Trophoblast cell (in vitro differentiated cells and primary cell): ENCODE measurements at places on chromosomes 2 and 18.

DNA sequence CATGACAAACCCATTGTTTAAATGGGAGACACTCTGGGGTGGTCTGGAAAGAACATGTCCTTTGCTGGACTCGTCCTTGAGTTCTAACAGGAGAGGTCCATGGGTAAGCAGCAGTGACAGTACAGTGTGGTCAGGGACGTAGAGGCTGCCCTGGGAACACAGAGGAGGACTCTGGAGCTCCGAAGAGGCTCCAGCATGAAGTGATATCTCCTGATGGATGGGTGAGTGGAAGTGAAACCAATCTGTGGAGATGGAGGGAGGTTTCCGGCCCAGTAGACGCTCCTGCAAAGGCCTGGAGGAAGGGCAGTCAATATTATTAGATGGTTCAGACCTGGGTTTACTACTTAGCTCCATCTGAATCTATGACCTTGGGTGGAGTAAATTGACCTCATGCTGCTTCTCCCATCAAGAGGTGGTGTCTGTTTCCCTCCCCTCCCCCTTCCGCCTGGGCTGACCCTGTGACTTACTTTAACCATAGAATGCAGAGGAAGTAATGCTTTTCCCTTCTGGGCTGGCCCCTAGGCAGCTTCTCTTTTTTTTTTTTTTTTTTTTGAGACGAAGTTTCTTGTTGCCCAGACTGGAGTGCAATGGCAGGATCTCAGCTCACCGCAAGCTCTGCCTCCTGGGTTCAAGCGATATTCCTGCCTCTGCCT lies 2.3 kb upstream of the TFCP2L1 start:
- no peak for DNase-seq

- DNase-seq, result no peak
These were observed 33.7 kb downstream of the FASTKD2 start for GRCh38 chr2:206799083-206799482.

- DNase-seq, result peak; percentile 75
These were observed 38.2 kb downstream of the EFEMP1 start for GRCh38 chr2:55885127-55885943.

DNA sequence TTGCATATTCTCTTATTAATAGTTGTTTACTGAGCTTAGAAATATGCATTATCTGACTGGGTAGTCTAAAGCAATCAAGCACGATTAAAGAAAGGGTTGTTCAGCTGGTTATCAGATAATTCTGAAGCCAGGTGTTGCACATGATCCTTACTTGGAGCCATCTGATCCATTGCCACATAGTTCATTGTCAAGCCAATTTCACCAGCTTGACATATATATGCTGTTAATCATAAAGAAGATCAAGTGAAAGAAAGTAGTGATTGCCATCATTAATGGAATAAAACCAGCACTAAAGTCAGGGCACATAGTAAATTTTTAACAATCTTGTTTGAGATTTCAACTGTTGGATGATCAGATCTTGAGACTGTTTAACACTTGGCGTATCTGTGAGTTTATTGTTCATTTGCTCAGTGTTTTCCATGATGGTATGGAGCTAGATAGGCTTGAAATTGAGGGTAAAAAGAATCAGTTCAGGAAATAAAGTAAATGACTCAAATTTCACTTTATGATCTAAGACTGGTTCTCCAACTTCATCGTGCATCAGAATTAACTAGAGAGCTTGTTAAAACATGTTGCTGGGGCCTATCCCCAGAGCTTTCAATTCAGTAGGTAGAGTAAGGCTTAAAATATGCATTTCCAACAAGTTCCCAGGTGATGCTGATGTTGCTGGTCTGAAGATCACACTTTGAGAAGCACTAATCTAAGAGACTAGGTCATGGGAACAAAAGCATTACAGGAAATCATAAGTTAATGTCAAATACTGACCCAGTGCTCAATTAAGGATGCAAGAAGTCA lies 539.6 kb downstream of the SATB2 start:
- DNase-seq, result no peak

GRCh38 chr2:69061525-69061924 lies 48.5 kb downstream of the ANTXR1 start:
- DNase-seq, result no peak

- no peak for DNase-seq
These were observed 40.2 kb downstream of the EPAS1 start for GRCh38 chr2:46337208-46337994.

DNA sequence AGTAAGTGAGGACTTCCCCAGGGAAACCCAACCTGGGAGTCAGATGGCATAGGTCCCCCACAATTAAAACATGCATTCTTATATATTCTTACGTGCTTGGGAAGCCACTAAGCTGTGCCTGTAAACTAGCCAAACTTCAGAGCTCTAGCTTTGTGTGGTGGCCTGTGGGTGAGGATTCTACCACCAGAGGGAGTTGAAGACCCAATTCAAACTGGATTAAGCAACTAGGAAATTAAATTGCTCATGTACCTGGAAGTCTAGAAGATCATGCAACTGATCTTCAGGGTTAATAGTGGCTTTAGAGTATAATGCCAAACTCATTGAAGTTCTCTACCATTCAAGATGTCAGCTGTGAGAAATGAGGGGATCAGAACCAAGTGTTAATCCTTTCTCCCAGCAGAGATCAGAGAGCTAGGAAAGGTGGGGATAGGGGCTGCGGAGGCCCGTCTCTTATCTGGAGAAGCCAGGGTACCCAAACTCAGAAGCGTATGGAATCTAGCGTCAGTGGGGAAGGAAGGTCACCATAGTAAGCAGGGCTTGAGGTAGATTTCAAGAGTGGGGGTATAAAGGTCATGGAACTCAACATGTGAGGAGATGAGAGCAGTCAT lies 53.2 kb upstream of the CCDC85A start:
- no peak for DNase-seq

DNA sequence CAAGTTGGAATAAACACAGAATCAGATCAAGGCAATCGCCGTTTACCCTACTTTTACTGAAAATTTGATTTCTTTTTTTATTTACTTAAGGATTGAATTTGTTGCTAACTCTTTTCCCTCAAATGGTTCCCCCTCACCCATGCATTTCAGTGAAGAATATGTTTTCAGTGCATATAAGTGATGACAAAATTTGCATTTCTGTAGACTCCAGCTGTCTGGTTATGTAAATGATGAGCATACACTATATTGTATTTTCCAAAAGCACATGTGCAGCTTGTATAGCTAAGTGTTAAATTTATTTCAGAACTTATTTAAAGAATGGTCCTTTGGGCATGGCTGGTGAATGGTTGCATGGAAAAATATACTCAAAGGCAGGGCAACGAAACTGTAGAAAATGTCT lies 437.7 kb downstream of the PTPRM start:
- DNase-seq, result no peak

GRCh38 chr2:136858656-136859055 lies 93.3 kb downstream of the THSD7B start:
- DNase-seq, result no peak

DNA sequence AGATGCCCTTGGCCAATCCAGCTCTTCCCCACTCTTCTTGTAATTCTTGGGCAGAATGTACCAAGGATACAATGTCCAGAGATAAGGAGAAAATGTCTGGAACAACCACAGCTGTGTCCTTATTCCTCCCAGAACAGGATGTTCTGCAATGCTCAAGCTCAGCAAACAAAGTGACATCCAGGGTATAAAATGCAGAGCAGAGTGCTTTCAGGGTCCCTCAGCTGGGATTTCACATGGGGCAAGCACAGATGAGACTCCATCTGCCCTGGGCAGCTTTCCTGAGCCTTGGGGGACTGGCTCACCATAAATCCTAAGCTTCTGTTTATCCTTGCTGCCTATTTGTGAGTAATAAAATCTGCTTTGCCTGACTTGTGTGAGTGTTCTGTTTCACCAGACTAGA lies 127.4 kb downstream of the VAPA start:
- DNase-seq, result no peak

DNA sequence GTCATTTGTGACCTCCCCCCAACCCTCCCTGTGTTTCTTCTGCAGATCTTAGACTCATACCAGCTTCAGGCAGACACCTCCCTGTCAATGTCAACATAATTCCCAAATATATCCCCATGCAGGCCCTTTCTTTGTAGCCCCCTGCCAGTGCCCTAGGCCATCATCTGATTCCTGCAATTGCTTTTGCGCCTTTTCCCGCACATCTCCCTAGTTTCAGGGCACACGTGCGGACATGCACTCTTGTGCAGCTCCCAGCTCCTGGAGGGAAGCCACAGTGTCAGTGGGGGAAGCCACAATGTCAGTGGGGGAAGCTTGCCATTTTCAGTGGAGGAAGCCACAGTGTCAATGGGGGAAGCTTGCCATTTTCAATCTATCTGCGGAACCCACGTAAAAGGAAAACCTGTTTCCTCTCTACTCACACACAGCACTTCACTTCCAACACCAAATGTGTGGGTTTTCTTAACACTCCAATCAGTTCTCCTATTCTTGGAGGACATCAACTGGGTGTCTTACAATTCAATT lies 256.4 kb downstream of the ACKR3 start:
- no peak for DNase-seq

GRCh38 chr2:240732184-240732583 lies 40.5 kb downstream of the AQP12A start:
- DNase-seq, result no peak

DNA sequence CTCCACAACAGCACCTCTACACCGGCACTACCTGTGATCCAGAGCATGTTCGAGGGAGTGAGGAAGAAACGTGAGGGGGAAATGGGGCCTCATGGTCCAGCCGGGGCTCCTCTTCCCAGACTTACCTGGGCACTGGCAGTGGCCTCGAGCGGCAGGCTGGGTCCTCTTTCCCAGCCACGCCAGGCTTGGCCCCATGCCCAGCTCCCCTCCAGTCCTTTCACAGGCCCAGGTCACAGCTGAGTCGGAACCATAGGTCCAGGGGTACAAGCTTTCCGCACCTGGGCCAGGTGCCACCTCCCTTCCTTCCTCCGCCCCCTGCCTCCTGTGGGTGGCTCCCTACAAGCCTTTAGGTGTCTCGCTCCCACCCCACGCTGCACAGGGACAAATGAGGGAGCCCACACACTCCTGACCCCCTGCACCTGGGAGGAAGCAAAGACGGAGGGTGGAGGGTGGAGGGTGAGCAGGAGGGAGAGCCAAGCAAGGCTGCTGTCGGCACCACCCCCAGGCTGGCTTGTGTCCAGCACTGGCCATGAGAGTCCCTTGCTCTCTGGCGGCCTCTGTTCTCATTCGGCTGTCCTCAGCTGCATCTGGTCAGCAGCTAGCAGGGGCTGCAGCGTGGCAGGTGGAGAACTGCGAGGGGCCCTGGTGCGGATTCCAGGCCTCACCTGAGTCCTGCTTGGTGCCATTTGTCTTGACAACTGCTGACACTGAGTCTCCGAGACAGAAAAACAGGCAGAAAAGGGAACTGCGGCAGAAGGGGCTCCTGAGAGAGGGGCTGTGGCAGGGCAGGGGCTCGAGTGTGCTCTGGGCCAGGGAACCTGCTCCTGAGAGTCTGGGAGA lies 26.8 kb downstream of the ADRA2B start:
- DNase-seq, result no peak

DNA sequence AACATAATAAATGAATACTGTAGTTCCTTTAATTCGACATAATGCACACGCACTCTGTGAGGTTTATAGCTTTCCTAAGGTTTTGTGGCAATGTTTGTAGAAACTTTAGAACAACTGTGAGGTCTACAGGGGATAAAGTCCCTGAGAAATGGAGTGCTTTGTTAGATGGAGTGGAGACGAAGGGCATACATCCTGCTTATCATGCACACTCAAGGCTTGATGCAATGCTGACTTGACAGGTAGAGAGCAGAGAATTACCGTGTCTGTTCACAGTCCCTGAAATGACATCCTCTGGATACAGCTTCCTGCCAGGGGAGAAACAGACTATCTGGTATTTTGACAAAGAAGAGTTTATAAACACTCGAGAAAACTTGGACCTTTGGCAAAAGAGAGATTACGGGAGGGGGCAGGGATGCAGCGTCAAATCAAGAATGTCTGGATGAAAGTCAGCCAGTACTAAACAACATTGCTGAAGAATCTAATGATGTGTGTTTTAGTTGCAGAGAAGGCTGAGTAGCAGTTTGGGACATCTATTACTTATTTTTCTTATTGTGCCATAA lies 766.9 kb upstream of the ZEB2 start:
- no peak for DNase-seq

- no peak for DNase-seq
These were observed 469.4 kb downstream of the PTPRM start for GRCh38 chr18:8036551-8036950.

GRCh38 chr2:78397198-78397597 lies 628.3 kb upstream of the REG3G start:
- DNase-seq, result no peak

DNA sequence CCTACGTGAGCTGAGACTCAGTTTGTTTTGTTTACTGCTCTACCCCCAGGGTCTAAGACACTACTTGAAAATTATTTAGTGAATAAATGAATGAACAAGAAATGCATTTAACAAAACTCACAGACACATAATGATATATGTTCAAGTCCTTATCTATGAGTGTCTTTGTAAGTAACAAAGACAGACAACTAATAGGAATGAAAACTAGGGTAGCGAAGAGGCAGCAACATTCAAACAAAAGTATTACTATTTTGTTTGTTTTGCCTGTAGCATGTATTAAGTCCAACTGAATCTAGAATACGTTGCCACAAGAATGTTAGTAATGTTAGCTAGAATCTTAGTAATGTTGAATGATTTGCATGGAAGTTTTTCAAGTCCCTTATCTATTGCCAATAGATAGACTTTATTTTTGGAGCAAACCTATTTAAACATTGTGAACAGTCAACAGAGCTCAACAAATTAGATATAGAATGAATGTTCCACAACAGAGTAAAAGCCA lies 144.8 kb upstream of the VWC2L start:
- DNase-seq, result peak; percentile 1

GRCh38 chr2:188966079-188966571 lies 8.0 kb upstream of the COL3A1 start:
- DNase-seq, result no peak

GRCh38 chr2:240433973-240434727 lies 1.3 kb upstream of the GPC1 start:
- peak; percentile 52 for DNase-seq

DNA sequence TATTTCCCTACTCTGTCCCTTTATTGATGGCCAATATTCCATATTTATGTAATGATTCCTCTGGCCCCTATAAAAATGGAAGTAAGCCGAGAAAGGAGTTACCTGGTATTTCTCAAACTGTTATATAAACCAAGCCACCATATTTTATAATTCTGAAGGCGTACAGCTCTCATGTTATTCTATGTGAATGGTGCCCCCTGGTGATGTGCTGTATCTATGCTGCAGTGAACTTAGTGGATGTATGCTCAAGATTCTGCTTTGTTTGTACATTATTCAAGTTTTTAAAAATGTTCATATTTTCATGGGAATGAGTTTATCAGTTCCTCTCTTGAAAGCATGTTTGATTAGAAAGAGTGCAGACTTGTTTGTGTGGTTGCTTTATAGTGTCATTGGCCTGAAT lies 194.5 kb upstream of the LRRTM1 start:
- no peak for DNase-seq

DNA sequence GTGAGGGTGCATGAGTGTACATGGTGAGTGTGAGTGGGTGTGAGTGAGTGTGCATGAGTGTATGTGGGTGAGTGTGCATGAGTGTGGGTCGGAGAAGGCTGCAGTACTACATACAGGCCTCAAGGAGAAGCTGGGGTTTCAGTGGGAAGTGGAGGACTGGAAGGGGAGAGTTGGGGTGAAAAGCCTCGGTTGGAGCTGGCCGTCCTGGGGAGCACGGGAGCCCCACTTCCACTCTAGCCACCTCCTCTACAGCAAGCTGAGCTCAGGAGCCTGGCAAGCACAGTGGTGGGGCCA lies 68.7 kb upstream of the HPCAL1 start:
- no peak for DNase-seq

GRCh38 chr18:39938676-39939608 lies 2016.1 kb upstream of the PIK3C3 start:
- DNase-seq, result no peak
